ENCODE measurements at places on chromosomes 7 and 10.

GRCh38 chr7:159281573-159281972 is 136.9 kb upstream of the VIPR2 start:
- no peak for DNase-seq

DNA sequence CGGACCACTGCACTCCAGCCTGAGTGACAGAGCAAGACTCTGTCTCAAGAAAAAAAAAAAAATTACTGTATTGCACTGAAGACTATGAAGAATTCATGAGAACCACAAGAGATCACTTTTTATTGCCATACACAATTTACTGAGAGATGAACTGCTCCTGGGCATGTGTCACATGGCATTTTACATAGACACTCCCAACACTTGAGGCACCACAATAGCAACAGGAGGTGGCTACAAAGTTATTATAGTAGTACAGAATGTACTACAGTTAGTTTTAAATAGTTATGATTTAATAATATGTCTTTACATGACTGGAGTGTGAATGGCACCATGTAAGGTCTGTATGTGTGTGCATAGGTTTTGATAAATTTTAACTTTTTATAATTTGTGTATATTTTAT is 70.6 kb downstream of the KMT2E start:
- no peak for DNase-seq

- no peak for DNase-seq
Observed at GRCh38 chr7:40297741-40298311, 163.0 kb downstream of the SUGCT start.

DNA sequence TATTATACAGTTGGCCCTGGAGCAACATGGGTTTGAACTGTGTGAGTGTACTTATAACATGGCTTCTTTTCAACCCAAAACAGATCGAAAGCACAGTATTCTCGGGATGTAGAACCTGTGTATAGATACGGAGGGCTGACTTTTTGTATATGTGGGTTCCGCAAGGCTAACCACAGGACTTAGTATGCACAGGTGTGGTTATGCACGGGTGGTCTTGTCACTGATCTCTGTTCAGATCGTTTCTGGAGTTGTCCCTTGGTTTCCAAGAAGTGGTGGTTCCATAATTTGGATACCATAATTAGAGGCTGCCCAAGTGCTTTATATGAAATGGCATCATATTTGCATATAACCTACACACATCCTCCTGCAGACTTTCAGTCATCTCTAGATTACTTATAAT is 10.9 kb upstream of the BHLHA15 start:
- no peak for DNase-seq

DNA sequence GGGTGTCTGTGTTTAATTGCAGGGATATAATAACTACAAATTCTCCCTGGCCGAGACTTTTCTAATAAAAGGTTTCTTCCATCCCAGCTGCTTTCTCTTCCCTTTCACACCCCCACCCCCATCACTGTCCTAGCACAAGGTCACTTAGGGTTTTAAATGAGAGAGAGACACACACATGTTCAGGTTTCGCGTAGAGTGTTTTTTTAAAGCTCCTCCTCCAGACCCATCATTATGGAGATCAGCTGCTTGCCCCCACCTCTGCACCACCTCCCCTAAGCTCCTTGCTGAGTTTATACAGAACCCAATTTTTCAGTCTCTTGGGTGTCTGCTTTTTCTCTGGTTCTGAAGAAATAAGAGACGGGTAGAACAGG is 18.6 kb downstream of the LRMDA start:
- DNase-seq, result no peak

DNA sequence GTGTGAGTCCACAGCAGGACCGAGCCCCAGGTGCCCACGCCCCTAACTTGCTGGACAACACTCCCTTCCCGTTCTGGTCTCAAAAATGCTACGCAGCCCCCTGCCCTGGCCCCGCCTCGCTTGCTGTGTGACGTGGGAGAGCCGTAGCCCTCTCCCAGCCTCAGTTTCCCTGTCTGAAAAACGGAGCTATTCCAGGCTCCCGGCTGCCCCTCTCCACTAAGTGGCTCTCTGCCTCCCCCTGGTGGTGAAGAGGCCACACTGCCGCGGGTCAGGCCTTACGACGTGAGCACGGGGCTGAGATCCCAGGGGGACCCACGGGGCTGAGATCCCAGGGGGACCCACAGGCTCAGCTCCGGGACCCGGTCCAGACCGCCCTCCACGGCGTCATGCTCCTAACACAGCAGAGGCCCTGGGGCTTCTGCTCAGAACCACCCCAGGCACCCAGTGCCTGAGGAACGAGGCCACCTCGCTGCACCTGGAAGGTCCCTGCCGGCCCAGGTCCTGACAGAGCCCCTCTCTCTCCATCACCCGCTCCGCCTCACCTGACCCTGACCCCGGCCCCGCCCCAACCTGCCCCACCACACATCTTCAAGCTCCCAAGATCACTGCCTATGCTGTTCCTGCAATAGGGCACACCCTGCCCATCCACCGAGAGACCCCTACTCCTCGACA is 26.7 kb downstream of the MICALL2 start:
- peak; percentile 89 for DNase-seq

GRCh38 chr10:11875494-11876281 is 52.5 kb downstream of the PROSER2 start:
- no peak for DNase-seq

DNA sequence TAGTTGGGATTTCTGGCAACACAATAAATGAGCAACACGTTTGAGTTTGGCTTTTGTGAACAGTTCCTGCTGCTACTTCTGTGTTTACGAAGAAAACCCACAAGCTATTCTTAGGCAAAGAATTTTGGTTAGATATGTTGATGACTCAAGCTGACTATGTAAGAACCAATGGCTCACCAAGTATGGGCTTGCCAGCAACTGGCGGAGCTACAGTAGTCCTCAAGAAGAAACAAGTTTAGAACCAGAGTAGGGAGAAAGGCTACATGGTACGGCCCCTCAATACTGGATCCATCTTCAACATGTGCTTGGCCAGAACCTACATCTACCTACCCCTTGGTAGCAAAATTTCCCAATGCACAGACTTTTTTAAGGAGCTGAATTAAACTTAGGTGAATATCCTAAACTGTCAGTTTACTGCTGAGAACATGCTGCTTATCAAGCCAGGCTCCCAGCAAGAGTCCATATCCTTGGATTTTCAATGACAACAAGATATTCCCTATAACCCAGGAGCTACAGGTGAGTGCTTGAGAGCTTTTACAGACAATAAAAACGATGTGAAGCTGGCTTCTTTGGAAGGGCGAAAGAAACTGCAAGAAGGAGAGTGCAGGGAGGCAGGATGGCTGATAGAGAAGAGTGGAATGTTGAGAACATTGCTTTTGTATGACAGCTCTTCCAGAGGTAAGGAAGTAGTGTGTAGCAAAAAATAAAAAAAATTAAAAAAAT is 74.3 kb upstream of the ASAH2 start:
- DNase-seq, result peak; percentile 19

DNA sequence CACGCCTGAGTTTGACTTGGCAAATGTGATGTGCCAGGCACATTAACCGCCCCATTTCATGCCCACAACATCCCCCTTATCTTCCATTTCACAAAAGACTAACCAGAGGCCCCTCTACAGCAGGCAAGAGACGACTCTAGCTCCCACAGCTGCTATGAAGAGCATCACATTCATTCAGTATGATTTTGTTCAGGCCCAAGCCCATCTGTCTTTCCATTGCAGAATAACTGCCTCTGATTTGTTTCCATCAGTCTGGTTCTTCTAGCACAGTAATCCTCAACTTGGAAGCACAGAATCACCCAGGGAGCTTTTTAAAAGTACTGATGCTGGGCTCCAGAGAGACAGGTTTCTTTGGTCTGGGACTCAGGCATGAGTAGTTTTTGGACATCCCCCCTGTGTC is 169.7 kb downstream of the NEURL1 start:
- no peak for DNase-seq

DNA sequence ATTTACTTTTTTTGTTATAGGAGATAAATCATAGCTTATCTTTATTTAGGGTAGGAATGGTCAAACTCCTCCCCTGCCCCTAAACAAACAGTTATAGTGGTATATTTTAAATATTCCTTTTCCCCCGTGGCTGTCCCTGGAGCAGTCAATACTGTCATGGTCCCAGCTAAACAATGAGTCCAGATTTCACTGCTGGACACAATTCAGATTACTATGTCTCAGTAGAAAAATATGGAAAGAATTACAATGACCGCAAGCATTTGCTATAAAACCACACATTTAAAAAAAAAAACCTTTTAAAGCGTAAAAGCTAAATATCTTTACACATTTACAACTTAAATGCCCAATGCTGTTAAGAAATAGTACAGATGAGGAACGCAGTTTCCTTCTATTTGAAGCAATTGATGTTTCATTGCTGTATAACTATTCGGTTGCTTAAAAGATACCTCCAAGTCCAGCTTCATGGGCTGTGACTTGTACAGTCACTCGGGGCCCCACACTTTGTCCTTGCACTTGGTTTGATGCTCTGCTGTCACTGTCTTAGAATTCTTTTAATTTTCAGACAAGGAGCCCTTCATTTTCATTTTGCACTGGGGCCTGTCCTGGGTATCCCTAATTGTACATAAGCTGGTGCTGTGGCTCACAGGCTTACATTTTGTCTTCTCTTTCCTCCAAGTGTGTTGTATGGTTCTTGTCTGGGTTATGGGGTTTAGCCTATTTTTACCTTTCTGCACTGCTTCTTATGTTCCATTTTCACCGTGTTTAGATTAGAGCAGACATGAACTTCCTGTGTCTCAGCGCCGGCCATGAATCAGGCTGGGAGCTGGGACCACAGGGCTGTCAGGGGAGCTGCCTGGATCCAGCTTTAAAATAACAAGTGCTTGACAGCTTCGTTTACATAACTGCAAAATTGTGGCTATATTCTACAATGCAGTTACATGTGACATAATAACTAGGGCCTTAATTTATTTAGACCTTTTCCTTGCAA is 530.2 kb upstream of the FZD8 start:
- DNase-seq, result no peak

GRCh38 chr10:11517150-11517549 is 94.3 kb downstream of the USP6NL start:
- peak; percentile 47 for DNase-seq

- no peak for DNase-seq
Observed at GRCh38 chr7:151837285-151838042, 39.5 kb downstream of the PRKAG2 start.

DNA sequence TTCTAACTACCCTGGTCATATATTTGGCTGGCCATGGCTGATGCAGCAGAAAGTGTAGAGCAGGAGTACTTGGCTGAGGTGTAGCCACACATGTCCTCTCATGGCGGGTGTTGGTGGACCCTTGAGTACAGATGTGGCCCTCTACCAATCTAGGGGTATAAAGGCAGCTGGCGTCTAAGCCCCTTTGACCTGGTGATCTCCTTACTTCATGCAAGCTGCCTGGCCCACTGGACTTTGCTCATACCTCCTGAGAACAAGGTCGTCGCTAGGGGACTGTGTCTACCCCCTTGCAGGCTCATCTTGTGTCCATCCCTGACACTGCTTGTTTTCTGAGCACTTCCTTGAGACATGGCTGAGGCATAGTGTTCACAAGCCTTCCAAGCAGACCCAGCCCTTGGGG is 287.8 kb downstream of the RPS24 start:
- DNase-seq, result no peak

- no peak for DNase-seq
Observed at GRCh38 chr10:26574783-26575182, 122.7 kb upstream of the PDSS1 start.

GRCh38 chr10:5274795-5275194 is 78.2 kb downstream of the AKR1C4 start:
- DNase-seq, result no peak

GRCh38 chr7:104980841-104981671 is 32.9 kb upstream of the KMT2E start:
- DNase-seq, result no peak

DNA sequence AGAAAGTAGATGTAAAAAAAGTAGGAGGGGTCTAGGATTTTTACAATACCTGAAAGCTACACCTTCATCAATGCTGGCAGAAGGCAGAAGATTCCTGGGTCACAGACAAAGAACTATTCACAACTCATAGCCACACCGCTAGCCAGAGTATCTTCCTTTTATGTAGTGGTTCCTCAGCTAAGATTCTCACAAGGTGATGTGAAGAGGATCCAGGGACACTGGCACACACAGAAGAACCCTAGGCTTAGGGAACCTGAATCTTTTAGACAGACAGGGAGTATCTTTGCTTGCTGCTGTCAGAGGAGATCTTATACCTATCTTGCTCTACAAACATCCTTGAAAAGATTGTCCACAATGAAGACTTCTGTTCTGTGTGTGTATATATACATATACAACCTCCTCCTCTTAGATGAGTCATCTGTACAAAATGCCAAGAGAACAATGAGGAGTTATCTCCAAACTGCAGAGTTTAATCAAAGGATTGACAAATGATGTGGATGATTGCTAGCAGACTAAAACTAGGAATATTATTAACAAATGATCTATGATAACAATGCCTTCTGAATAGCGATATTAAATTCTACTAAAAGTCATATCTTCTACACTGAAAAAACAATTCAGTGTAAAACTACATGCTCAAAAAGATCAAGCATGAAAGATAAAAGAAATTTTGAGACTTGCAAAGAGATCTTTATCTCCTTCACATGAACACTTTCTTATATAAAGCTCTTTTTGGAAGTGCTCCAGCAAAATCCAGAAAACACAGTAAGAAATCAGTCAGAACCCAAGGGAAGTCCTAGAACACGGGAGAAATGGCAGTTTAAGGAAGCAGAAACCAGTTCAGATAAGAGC is 409.3 kb downstream of the PARD3 start:
- DNase-seq, result no peak

GRCh38 chr7:102890292-102890970 is 22.4 kb upstream of the LRRC17 start:
- DNase-seq, result no peak

- DNase-seq, result no peak
Observed at GRCh38 chr10:49768329-49768728, 6.2 kb upstream of the OGDHL start.

DNA sequence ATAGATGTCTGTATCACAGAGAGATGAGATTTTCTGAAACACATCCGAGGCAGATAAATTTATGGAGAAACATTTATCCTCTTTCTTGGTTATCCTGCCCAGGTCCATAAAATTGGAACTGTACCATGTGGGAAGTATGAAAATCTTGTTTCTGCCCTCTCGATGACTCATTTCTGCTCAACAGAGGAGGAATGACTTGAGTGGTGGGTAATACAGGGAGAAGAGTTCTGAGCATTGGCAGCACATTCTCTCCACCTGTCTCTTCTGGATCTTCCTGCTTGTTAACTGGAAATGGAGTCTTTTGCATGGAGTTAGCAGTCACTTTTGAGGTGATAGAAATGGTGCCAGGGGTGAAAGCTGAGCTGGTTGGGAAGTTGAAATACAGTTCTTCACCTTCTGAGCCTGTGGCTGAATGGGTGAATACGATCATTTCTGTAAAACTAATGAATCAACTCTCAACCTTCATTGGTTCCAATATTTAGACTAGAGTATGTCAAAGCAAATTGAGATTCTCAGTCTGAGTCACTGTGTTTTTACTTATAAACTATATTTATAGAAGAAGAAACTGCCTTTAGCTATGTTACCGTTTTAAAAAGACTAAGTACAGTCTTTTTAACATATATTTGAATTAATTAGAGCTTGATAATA is 945.5 kb downstream of the SORCS3 start:
- no peak for DNase-seq

- no peak for DNase-seq
Observed at GRCh38 chr7:128693373-128694015, 21.4 kb downstream of the GARIN1A start.
